ENCODE measurements at places on chromosomes 6 and 20.
A peak's percentile ranks its signal among the peaks of the same experiment; 100 is the strongest.

- ATAC-seq = no peak
Measured at GRCh38 chr20:8074931-8075330, 55.4 kb upstream of the TMX4 start.

DNA sequence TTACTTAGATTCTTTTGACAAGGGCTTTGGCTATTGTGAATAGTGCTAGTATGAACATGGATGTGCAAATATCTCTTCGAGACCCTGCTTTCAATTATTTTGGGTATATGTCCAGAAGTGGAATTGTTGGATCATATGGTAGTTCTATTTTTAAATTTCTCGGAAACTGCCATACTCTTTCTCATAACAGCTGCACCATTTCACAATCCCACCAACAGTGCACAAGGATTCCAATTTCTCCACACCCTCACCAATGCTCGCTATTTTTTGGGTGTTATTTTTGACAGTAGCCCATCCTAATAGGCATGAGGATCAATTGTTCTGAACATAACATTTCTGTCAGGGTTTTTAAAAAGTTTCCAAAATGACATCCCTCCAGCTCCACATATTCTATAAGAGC is 69.2 kb upstream of the ESR1 start:
- no peak for ATAC-seq

DNA sequence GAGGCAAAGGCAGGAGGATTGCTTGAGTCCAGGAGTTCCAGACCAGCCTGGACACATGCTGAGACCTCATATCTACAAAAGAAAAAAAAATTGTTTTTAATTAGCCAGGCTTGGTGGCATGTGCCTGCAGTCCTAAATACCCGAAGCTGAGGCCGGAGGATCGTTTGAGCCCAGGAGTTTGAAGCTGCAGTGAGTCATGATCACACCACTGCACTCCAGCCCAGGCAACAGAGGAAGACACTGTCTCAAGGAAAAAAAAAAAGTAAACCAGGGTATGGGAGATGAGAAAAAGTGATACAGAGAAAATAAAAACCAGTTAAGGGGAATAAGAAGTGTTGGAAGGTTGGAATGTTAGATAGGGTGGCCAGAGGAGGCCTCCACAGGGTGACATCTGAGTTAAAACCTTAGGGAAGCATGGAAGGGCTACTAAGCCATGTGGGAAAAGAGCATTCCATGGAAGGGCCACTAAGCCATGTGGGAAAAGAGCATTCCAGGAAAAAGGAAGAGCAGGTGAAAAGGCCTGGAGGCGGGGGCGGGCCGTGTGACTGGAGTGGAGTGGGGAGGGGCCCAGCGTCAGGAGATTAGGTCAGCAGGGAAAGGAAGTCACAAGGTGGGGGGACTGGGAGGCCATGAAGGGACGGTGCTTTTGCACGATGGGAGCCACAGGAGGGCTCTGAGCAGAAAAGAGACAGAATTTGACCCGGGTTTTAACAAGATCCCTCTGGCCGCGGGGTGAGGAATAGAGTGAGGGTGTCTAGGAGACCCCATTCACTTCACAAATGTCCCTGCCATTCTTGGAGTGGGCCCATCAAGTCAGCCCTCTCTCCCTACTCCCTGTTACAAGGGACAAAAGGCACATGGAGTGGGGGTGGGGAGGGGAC is 18.3 kb downstream of the CPNE5 start:
- no peak for ATAC-seq

GRCh38 chr6:158572653-158573541 is 13.0 kb downstream of the TMEM181 start:
- no peak for ATAC-seq

- no peak for ATAC-seq
Measured at GRCh38 chr6:132746048-132746447, 11.7 kb downstream of the VNN2 start.

- ATAC-seq = peak; percentile 34
Measured at GRCh38 chr20:45115829-45116228, 855 bp upstream of the WFDC5 start.

GRCh38 chr20:64057628-64058498 is 5.1 kb upstream of the TCEA2 start:
- peak; percentile 87 for ATAC-seq

DNA sequence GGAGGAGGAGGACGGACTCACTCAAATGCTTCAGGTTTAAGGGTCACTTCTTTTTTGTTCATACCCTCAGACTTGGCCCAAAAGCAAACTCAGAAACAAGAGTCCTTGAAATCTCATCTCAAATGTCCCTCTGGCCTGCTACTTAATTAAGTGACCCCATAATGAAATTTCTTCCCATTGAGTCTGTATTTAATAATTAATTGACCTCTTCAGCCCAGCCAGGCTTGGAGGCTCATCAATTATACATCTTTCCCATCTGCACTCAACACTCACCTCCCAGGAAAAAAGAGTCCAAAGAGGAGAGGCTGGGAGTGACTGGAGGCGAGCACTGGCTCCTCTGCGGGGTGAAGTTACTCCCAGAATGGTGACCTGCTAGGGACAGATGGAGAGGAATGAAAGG is 90.5 kb upstream of the EYA2 start:
- ATAC-seq = no peak

DNA sequence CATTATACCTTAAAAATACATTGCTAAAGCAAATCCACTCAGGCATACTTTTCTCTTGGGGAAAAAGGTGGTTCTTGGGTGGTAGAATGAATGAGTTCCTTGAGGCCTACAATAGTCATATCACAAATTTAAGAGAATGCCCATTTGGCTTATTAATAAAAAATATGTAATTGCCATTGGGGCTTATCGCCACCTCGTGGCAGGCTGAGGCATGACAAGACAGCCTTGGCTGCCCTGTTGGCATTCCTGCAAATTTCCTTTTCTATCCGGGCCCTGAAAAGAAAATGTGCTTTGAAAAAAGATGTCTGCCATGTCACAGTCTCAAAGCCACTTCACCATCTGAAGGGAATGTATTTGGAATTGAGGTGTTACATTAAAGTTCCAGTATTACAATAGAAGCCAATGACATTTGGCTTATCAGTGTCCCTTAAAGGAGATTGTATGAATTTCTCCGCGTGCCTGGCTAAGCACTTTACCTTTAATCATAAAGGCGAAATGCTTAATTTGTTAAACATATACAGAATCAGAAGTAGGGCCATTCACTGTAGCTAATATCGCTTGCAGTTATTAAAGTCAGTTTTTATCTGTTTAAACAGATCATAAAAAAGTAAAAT is 188.3 kb upstream of the ZFP64 start:
- ATAC-seq = no peak

- ATAC-seq = no peak
Measured at GRCh38 chr20:35007891-35008290, 52.2 kb downstream of the MYH7B start.

GRCh38 chr20:33516882-33517281 is 27.0 kb downstream of the CBFA2T2 start:
- peak; percentile 24 for ATAC-seq

GRCh38 chr6:125962900-125963497 is 6.4 kb downstream of the HINT3 start:
- no peak for ATAC-seq

GRCh38 chr6:45521226-45521625 is 143.5 kb upstream of the SUPT3H start:
- no peak for ATAC-seq

GRCh38 chr6:170371080-170371479 is 64.5 kb downstream of the FAM120B start:
- ATAC-seq = no peak
